ENCODE measurements at places on chromosomes 1 and 21. TPM values are rescaled to one million over a fixed set of nuclear protein-coding genes. Genes with fewer than 3 reads are reported as not detected.
A peak's percentile ranks its signal among the peaks of the same experiment; 100 is the strongest.

Gene ADORA1
- 0.51 TPM for total RNA-seq

- DNase-seq, result no peak
Observed at GRCh38 chr1:75171876-75172275, 37.7 kb downstream of the LHX8 start.

Gene NECTIN4
- total RNA-seq, result 13.2 TPM

GRCh38 chr1:24201941-24202440, 14.9 kb upstream of the IFNLR1 start:
- DNase-seq, result peak; percentile 92

DNA sequence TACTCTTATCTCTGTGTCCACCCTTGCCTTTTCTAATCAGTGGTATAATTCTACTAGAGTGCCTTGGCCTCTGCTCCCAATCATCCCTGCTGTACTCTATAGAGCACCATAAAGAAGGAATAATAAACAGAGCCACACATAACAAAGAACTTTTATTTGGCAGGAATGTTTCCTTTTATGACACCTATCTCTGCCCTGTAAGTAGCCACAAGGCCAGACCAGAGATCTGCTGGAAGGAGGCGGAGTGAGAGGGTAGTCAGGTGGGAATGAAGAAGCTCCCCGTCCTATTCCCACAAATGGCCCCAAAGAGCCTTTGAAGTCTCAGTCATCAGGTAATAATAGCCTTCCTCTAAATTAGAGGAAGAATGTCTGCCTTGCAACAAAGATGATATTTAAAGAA, 32.7 kb downstream of the WLS start:
- no peak for DNase-seq

Gene KPRP
- not detected for total RNA-seq

DNA sequence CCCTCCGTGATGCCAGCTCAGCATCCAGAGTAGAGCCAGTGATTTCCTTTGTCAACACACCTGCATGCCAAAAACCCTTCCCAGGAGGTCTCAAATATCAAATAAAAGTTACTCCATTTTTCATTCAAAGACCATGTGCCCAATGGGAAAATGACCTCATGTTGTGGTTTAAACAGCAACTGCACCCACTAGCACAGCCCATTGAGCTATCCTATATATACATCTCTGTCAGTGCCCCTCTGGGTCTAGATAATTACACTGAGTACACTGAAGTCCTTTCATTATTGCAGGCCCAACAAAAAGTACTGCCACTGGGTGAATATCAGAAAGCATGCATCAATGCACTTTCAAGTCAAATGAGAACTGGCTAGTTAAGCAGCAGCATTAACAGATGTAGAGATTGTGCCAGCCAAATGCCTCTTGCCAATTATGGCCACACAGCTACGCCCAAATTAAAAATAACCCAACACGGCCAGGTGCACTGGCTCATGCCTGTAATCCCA, 117.7 kb downstream of the SLC45A1 start:
- DNase-seq, result no peak

Gene ORC1
- total RNA-seq, result 1.2 TPM

- DNase-seq, result no peak
Observed at GRCh38 chr1:226590614-226591013, 42.0 kb downstream of the STUM start.

- DNase-seq, result no peak
Observed at GRCh38 chr21:20443558-20444155, 554.6 kb upstream of the NCAM2 start.

Gene DNASE2B
- not detected for total RNA-seq

DNA sequence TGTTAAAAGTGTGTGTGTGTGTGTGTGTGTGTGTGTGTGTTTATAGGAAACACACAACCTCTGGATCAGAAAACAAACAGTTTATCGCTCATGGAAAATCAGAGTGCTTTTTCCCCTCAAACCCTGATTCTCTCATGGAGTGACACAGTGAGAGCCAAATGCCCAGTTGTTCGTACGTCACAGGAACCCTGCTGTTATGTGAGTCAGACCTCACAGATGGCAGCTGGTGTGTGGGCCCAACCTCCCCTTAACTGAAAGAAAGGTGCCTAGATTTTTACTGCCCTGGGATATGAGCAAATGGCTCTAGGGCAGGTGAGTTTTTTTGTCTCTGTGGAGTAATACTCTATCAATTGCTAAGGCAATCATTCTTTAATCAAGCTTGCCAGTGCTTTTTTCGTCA, 1788.1 kb downstream of the BRINP3 start:
- peak; percentile 56 for DNase-seq

GRCh38 chr1:205013683-205014367, 29.2 kb upstream of the CNTN2 start:
- DNase-seq, result peak; percentile 23

DNA sequence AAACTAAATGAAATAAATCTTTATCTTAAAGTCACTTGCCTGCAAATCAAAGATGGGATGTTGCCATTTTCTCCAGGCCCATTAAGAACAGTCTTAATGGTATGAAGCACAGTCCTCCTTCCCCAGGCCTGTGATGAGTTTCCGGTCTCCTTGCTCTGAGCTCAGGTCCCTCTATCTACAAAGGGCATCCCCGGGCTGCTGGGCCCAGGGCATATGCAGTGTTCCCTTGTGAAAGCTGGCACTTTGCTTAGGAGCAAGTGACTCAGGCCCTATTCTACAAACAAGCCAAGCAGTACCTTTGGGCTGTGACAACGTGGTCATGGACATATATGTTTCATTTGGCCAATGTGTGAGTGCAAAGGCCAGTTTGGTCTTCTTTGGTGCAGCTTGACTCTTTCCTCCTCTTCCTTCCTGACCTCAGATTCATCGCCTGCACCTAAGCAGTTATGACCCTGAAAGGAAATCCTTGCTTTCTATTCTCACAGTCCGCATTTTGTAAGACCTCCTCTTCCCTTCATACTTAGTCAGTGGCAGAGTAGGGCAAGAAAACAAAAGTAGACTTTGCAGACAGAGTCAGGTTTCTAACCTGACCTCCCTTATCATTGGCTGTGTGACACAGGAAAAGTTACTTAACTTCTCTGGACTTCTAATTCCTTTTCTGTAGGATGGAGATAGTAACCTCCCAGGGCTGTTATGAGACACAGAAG, 109.5 kb downstream of the ERG start:
- no peak for DNase-seq

DNA sequence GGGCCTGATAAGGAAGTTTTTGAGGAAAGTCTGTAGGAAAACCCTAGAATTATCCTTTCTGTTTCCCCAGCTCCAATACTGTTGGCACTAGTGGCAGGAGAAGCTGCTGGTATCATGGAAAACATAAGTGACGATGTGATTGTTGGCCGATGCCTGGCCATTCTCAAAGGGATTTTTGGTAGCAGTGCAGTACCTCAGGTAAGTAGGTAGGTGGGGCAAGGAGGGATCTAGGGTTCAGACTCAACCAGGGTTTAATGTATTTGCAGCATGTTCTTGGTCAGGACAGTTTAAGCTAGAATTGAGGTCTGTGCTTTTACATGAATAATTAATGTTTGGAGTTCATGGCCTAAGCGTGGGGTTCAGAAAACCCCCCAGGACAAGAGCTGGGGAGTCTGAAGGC, 62.1 kb downstream of the KDM1A start:
- DNase-seq, result no peak

GRCh38 chr1:194252199-194252598, 1065.8 kb upstream of the B3GALT2 start:
- no peak for DNase-seq

Gene PKLR
- not detected for total RNA-seq

GRCh38 chr1:159868766-159869165, 6.3 kb upstream of the VSIG8 start:
- no peak for DNase-seq

Gene IL23R
- total RNA-seq, result not detected

- no peak for DNase-seq
Observed at GRCh38 chr1:219330669-219331068, 157.0 kb downstream of the LYPLAL1 start.

GRCh38 chr1:156048663-156049258, 4.8 kb downstream of the UBQLN4 start:
- DNase-seq, result no peak

DNA sequence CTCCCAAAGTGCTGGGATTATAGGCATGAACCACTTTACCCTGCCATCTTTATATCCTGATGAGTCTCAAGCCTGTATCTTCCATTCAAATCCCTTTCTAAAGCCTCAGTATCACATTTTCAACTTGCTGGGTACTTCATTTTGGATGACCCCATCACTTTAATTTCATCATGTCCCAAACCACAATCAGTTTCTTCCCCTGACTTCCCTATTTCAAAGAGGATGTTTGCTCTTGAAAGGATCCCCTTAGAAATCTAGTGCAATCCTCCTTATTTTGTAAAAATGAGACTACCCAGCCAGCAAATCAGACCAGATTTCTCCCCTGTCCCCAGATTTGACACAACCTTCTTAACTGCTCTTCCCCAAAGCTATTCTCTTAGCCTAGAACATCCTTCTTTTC, 7.0 kb upstream of the TRIT1 start:
- no peak for DNase-seq

Gene DPH5
- total RNA-seq, result 61.5 TPM

DNA sequence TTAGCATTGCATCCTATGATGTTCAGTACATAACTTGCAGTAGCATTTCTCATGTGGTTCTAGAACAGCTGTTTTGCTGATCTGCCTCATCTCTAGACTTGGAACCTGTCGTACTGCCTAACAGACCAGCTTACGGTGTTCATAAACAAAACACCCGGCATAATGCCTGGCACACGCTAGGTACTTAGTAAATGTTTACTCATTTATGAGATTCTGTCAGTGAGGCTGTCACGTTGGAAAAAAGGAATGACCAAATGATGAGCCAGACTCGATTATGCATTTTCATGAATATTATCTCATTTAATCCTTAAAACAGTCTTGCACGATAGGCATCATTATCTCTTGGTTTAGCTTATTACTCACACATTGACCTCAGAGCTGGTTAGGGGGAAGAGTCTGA, 46.4 kb downstream of the CACHD1 start:
- DNase-seq, result no peak

- DNase-seq, result no peak
Observed at GRCh38 chr1:55877437-55878232, 662.5 kb upstream of the USP24 start.

Gene PRRX1
- total RNA-seq, result not detected

Gene TPM3
- 550 TPM for total RNA-seq

GRCh38 chr1:14745001-14745720, 146.7 kb downstream of the KAZN start:
- no peak for DNase-seq

DNA sequence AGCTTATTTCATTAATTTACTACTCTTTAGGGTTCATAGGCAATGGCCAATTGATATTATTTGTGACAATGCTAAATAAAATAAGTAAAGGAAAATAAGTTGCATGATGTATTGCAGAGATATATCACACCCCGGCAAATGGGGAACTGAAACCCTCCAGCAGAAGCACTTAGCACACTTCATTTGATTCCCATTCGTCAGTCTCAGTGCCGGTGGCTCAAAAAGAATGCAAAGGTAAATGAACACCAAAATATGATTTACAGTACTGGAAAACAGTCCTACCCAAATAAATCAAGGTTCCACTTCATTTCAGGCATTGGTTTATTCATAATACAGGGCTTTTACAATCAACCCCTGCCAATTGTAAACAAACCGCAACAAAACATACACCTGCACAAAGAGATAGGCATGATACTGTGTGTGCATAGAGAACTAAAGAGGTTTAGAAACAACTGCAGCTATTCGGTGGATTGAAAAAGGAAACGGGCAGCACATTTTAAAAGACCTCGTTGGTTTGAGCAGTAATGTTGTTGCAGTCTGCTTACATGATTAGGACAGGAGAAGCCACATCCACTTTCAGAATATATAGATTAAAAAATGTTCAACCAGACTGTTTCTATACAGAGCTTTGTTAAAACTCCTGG, 1019.2 kb downstream of the TTLL7 start:
- no peak for DNase-seq

DNA sequence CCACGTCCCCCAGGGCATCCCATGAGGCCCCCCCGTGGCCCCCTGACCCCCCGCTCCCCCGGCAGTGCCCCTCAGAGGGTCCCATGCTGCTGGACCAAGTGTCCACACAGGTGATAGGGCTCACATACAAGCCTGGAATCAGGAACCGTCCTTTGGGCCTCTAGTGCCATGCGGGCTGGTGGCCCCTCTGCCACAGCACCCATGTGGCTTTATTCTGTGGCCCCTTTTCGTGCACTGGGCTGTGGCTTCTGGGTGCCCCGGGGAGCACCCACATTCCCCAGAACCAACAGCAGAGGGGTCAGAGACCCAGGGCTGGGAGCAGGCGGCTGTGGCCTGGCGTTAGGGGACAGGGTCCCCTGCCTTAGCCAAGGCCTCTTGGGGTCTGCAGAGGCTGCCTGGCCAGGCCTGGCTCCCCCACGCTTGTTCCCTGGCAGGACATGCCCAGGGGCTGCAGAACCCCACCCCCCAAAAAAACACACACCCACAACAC, 31.7 kb downstream of the SLC19A1 start:
- DNase-seq, result no peak

GRCh38 chr1:203704120-203704519, 60.9 kb upstream of the LAX1 start:
- no peak for DNase-seq

Gene INAVA
- total RNA-seq, result 26.5 TPM
